ENCODE measurements at places on chromosomes 1 and 21. TPM values are rescaled to one million over a fixed set of nuclear protein-coding genes. Genes with fewer than 3 reads are reported as not detected.

GRCh38 chr1:33211972-33212371 is 30.1 kb upstream of the TRIM62 start:
- DNase-seq: no peak
- no peaks in the 10 kb centered on the region for H3K27me3 ChIP-seq
- H3K27ac ChIP-seq: no peak overlapping the region

DNA sequence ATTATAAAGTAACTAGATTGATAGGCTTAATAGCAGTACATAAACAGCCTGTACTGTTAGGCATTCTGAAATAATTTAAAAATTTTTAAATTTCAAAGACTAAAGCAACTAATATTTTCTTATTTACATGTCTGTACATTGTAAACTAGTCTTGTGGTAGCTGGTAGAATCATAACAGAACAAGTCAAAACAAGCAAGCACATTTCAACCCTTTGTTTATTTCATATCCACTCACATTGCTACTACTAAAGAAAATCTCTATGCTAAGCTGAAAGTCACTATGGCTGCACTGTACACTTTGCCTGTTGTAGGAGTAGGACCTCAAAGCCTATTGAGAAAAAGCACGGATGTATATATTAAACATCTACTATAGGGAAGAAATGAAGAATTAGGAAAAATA is 738.2 kb upstream of the ADGRL4 start:
- H3K4me3 ChIP-seq: no peak overlapping the region
- H3K27ac ChIP-seq: no peak overlapping the region
- H3K27me3 ChIP-seq: no peaks in the 10 kb centered on the region
- H3K4me1 ChIP-seq: no peaks in the 10 kb centered on the region

Gene PRDM15
- 3.0 TPM for total RNA-seq

DNA sequence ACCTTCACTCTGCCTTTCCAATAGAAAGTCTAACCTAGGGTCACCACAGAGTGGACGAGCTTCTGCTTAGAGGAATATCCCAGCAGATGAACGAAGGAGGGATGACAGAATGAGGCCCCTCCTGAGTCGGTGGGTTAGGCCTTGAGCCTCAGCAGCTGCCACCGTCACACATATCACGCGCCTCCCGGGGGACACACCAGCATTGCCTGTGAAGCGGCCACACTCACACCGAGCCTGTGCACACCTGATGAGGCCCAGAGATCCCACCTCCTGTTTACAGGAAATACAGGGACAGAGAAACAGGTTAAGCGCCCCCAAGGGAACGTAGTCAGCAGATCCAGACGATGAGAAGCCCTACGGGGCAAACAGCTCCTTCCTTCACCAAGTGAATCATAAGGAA is 25.1 kb upstream of the LRRC47 start:
- no peak overlapping the region for H3K4me3 ChIP-seq
- H3K36me3 ChIP-seq: peaks cover 6% of the 10 kb centered on the region
- H3K27ac ChIP-seq: no peak overlapping the region
- no peaks in the 10 kb centered on the region for H3K27me3 ChIP-seq
- DNase-seq: no peak

DNA sequence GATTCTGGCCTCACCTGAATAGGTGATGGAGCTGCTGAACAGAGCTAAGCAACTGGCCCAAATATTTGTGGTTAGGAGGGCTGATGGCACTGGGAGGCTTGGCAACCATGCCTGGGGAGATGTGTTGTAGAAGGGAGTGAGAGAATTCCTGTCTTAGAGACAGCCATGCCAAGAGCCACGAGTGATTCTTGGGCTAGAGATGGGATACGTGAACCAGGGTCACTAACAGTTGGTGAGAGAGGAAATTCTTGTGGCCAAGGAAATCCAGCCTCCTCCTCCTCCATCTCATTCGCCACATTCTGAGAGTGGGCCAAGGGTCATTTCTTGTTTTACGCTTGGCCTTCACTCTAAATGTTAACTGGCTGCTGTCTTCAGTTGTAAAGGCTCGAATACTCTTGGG is 46.3 kb downstream of the NGF start:
- H3K36me3 ChIP-seq: no peaks in the 10 kb centered on the region
- DNase-seq: no peak
- H3K27me3 ChIP-seq: no peaks in the 10 kb centered on the region
- no peaks in the 10 kb centered on the region for H3K4me1 ChIP-seq
- H3K27ac ChIP-seq: no peak overlapping the region

GRCh38 chr1:88878731-88879130 is 12.6 kb downstream of the GTF2B start:
- no peak for DNase-seq
- no peak overlapping the region for H3K27ac ChIP-seq
- peaks cover 11% of the 10 kb centered on the region for H3K4me1 ChIP-seq
- H3K36me3 ChIP-seq: peaks cover 27% of the 10 kb centered on the region
- H3K4me3 ChIP-seq: no peak overlapping the region
- no peaks in the 10 kb centered on the region for H3K27me3 ChIP-seq

- DNase-seq: no peak
- peaks cover 14% of the 10 kb centered on the region for H3K4me1 ChIP-seq
- no peaks in the 10 kb centered on the region for H3K36me3 ChIP-seq
- H3K4me3 ChIP-seq: no peak overlapping the region
Measured at GRCh38 chr1:14884614-14885175, 268.9 kb upstream of the TMEM51 start.

DNA sequence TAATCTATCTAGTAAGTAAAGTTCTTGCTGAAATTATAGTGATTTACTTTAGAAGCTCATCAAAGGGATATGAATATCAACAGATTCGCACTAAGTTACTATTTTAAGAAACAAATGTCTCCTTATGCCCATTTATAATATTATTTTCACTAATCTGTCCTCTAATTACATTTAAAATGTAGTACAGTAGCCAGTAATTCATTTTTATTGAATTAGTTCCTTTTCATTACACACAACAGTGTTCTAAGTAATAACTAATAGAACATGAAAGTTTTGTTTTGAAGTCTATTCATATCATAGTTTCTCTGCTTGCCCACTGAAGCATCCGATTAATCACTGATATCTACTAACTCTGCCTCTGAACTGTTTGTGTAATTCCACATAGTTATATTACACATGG is 225.8 kb downstream of the NEGR1 start:
- H3K4me1 ChIP-seq: no peaks in the 10 kb centered on the region
- DNase-seq: no peak
- no peak overlapping the region for H3K4me3 ChIP-seq
- H3K27me3 ChIP-seq: no peaks in the 10 kb centered on the region
- H3K27ac ChIP-seq: no peak overlapping the region

Gene FLG2
- total RNA-seq: not detected

Gene MCOLN3
- not detected for total RNA-seq

- no peak for DNase-seq
- no peaks in the 10 kb centered on the region for H3K4me1 ChIP-seq
- H3K4me3 ChIP-seq: no peak overlapping the region
- no peaks in the 10 kb centered on the region for H3K27me3 ChIP-seq
- no peak overlapping the region for H3K27ac ChIP-seq
Measured at GRCh38 chr1:3007298-3008147, 13.7 kb upstream of the ACTRT2 start.

GRCh38 chr1:47533793-47534328 is 96.0 kb downstream of the FOXD2 start:
- no peaks in the 10 kb centered on the region for H3K27me3 ChIP-seq
- H3K27ac ChIP-seq: no peak overlapping the region
- DNase-seq: no peak
- H3K4me1 ChIP-seq: no peaks in the 10 kb centered on the region

Gene SH2D2A
- not detected for total RNA-seq

Gene CATSPERE
- total RNA-seq: 0.26 TPM

Gene HSPA6
- total RNA-seq: 31.9 TPM

Gene SELP
- not detected for total RNA-seq

GRCh38 chr1:35499231-35499630 is 58.0 kb downstream of the KIAA0319L start:
- 0 out of 2 replicates have a peak, but pooled peaks cover 5% of the 10 kb centered on the region for H3K36me3 ChIP-seq
- DNase-seq: no peak
- H3K4me1 ChIP-seq: no peaks in the 10 kb centered on the region
- no peak overlapping the region for H3K4me3 ChIP-seq
- no peaks in the 10 kb centered on the region for H3K27me3 ChIP-seq

- peaks cover 20% of the 10 kb centered on the region for H3K4me1 ChIP-seq
- no peak overlapping the region for H3K27ac ChIP-seq
- DNase-seq: no peak
- H3K27me3 ChIP-seq: no peaks in the 10 kb centered on the region
- no peak overlapping the region for H3K4me3 ChIP-seq
Measured at GRCh38 chr21:35195232-35195631, 146.1 kb upstream of the RUNX1 start.

Gene IFI44L
- 0.54 TPM for total RNA-seq

DNA sequence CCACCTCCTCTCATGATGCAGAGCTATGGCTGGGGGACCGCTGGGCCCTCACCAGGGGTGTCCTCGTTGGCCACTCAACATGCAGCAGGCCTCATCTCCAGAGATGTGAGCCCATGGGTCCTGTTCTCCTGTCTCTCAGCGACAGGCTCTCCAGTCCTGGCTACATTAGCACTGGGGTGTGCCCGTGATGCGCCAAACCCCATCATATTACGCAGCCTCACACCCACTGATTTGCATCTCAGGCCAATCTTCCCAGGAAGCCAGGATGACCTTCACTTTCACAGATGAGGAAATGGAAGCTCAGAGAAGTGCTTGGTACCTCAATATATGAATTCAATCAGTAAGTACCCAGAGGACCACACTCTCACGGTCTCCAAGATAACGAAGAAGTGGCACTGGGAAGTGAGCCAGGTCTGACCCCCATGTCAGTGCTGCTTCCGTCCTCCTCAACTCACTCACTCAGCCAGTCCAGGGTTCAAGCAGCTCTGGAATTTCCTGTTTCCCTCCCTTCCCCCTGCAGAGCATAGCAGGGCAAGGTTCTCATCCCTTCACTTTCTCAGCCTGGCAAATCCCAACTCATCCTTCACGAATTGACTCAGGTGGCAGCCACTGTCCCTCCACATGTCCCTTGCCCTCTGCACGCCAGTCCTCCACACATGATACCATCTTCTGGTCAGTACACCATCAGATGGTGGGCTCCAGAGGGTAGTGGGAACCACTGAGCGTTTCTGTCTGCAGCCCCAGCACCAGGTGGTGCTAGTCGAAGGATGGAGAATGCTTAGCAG is 28.9 kb upstream of the EVA1B start:
- no peaks in the 10 kb centered on the region for H3K4me1 ChIP-seq
- DNase-seq: no peak
- no peaks in the 10 kb centered on the region for H3K27me3 ChIP-seq
- no peak overlapping the region for H3K4me3 ChIP-seq
- H3K27ac ChIP-seq: no peak overlapping the region

DNA sequence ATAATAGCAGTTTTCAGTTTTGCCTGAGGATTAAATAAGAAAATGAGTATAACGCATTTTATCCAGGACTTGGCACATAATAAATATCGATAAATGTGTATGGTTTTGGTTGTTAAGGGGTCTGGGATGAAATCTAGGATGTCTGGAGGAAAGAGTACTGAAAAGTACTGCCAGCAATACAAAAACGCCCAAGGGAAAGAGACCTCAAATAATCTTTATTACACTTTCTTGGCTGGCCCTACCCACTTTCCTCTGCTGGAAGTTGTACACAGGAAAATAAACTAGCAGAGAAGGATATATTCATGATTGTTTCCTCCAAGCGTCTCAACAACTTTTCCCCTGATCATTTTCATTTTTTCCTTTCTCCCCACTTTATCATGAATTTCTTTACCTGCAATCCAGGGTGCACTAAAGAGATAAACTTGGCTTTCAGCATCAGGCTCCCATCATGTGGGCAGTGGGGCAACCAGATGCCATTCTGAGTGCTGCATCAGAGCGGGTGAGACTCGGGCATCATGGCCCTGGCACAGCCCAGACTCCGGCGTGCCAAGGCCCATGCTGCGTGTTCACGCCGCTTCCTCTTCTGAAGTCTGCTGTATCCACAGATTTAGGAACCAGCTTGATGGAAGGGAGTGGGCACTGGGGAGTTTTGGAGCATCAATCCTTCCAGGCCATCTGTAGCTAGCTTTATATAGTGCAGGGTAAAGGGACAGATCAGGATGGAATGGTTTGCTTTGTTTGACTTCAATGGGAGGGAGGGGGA is 35.8 kb upstream of the PLXNA2 start:
- no peaks in the 10 kb centered on the region for H3K36me3 ChIP-seq
- no peaks in the 10 kb centered on the region for H3K4me1 ChIP-seq
- no peak for DNase-seq
- H3K27ac ChIP-seq: no peak overlapping the region

DNA sequence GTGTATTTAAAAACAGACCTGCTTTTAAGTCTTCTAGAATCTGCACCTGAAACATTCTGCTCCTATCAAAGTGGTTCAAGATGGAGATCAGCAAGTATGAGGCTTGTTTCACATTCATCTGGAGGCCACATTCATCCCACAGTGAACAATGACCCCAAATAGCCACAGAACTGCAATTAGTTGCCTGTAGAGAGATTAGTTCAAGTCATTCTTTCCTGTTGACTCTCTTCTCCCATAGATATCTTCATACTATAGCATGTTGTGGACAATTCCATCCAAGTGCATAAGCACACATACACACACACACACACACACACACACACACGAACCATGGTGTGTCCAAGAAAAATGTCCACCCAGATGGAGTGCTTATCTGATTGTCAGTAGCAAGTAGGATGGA is 101.7 kb upstream of the FGGY start:
- DNase-seq: no peak
- no peak overlapping the region for H3K4me3 ChIP-seq

DNA sequence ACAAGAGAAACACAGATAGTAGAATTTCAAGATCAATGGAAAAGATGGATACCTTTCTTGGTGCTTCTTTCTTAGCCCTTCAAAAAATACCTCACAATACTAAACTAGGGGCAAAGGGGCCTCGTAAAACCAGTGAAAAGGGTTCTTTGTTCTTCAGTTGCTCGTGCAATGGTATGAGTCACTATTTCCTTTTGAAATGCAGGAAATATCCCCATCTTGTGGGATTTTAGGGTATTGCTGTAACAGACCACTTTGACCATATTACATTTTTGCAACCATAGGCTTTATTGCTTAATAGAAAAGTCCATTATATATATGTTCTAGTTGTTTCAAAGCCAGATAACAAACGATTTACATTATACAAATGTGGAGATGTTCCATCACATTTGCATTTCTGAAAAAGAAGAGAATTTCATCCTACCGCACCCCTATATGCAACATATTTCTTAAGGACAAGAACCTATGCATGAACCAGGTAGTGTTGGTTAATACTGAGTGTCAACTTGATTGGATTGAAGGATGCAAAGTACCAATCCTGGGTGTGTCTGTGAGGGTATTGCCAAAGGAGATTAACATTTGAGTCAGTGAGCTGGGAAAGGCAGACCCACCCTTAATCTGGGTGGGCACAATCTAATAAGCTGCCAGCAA is 88.6 kb upstream of the PKN2 start:
- no peaks in the 10 kb centered on the region for H3K36me3 ChIP-seq
- H3K4me1 ChIP-seq: no peaks in the 10 kb centered on the region
- DNase-seq: peak; percentile 75
- H3K27ac ChIP-seq: no peak overlapping the region
- H3K27me3 ChIP-seq: no peaks in the 10 kb centered on the region

DNA sequence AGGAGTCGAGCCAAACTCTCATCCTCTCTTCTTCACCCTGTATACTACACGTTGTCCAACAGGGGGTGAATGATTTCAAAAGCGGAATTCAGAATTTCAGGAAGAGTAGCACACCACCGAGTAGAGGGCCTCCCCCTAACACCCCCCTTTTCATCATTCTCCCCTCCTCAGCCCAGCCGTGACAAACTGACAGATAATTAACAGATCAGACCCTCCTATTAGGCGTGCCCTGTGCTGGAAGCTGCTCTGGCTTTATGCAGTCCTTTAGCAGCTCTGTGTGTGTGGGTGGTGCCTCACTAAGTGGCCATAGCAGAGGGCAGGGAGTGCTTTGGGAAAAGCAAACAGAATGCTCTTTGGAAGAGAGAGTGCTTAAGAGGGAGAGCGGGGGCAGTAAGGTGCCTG is 44.3 kb downstream of the PEX14 start:
- H3K36me3 ChIP-seq: no peaks in the 10 kb centered on the region
- H3K27ac ChIP-seq: no peak overlapping the region
- H3K4me1 ChIP-seq: peaks cover 58% of the 10 kb centered on the region
- no peak for DNase-seq
- H3K4me3 ChIP-seq: no peak overlapping the region

Data from Karpas-422 (cell line).